ENCODE measurements at places on chromosomes 7 and 10.

- DNase-seq, result no peak
Measured at GRCh38 chr10:99779335-99779734, 3.1 kb upstream of the ABCC2 start.

DNA sequence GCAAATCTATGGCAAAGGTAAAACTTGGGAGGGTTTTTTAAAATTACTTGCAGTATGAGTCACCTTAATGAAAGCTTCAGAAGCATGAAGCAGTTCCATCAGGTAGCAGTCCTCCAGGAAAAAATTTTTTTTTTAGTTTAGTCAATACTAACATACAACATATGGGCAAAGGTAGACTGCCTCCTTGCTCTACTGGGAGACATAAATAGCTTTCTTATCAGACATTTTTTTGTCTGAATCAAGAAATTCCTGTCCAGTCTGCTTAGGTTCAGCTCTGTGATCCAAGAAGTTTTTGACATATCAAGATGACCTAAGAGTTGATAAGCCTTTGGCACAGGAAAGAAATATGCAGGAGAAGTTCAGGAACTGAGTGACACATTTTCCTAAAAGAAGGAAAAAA lies 171.5 kb upstream of the TCF7L2 start:
- DNase-seq, result no peak

DNA sequence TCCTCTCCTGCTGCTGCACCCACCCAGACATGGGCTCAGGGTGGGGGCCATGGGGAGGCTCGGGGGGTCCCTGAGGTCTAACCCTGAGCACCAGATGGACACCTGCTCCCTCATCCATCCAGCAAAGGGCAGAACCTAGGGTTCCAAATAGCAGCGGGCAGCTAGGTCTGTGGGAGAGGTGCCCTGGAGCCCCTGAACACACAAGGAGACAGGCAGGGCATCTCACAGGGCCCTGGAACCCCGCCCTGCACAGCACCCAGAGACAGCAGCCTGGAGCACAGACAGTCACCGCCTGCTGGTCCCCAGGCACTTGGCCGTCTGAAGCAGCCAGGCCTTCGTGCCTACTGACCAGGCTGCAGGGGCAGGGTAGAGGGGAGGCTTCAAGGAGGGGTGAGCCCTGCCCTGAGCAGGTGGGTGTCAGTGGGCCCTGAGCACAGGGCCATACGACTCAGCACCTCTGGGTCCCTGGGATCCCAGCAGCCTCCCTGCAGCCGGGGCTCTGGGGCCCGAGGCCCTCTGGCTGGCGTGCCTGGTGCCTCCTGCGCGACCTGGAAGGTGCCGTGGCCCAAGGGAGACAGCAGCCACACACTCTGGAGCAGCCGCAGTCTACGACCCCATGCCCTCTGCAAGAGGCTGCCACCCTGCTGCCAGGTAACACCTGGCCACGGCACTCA lies 38.3 kb downstream of the GET4 start:
- no peak for DNase-seq

GRCh38 chr10:108319434-108320222 lies 1155.1 kb upstream of the SORCS1 start:
- DNase-seq, result no peak

GRCh38 chr10:19946791-19947190 lies 130.6 kb downstream of the PLXDC2 start:
- DNase-seq, result no peak

- DNase-seq, result no peak
Measured at GRCh38 chr7:95476072-95476847, 9.5 kb upstream of the ASB4 start.
